ENCODE measurements at places on chromosomes 12 and 14.
A peak's percentile ranks its signal among the peaks of the same experiment; 100 is the strongest.

GRCh38 chr14:102975662-102976061 lies 53.2 kb downstream of the AMN start:
- DNase-seq, result no peak

- DNase-seq, result no peak
Measured at GRCh38 chr14:73567951-73568885, 795 bp upstream of the ACOT2 start.

DNA sequence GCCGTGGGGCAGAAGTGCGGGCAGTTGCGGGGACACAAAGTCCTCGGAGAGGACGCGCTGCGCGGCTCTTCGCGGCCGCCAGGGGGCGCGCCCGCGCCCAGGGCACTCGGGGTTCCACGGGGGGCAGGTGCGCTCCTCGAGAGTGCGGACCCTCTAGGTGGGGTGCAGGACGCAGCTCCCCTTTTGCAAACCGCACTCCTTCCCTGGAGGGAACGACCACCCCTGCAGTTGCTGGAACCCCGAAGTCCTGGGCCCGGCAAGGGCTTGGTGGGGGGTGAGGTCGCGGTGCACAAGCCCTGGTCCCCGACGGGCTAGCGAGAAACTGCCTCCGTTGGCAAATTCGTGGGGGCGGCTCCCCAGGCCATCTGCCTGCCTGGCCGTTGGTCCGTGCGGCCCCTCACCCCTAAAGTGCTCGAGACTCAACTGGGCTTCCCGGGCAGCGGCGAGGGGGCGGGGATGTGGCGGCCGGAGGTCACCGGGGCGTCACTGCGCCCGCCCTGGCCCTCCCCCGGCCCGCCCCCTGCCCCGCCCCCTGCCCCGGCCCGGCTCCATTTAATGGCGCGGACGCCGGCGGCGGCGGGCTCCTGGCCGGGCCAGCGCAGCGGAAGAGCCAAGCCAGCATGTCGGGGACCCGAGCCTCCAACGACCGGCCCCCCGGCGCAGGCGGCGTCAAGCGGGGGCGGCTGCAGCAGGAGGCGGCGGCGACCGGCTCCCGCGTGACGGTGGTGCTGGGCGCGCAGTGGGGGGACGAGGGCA lies at the start of gene ADSS1:
Gene ADSS1, plus strand, starts transcription at position 579 of the 756 bp plus-strand sequence. Its CDS starts 42 bp downstream, at position 621.
- DNase-seq, result peak; percentile 6

- DNase-seq, result no peak
Measured at GRCh38 chr12:121295746-121296617, 527 bp downstream of the CAMKK2 start.

Data from NCI-H2029 (cell line).